HT-29 (cell line): ENCODE measurements at places on chromosomes 2 and 18. TPM values are rescaled to one million over a fixed set of nuclear protein-coding genes. Genes with fewer than 3 reads are reported as not detected.

The DGUOK gene
- 47.5 and 58.6 TPM in 2 replicates for total RNA-seq

The TANC1 gene
- 16.1 and 18.6 TPM in 2 replicates for total RNA-seq

The SLC16A14 gene
- total RNA-seq = 0.23 TPM in 1 of 2 replicates, not detected in the other

The LOXHD1 gene
- total RNA-seq = not detected in 2 replicates

The SERPINB5 gene
- total RNA-seq = 12.9 and 13.4 TPM in 2 replicates

DNA sequence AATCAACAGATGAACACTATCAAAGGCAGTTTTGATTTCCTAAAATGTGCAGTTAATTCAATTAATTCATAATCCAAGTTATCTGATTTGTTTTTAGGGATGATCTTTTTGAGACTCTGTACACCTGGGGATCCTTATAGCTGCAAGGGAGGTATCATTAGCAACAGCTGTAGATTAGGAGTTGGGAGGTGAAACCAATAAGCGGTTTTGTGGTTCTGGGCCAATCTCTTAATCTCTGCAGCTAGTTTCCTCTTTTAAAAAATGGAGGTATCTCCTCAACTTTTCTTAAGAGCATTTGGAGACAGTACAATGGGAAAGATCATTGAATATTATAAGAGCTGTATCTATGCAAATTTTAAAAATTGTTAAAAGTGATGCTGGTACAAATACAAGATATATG lies 126.0 kb downstream of the MC4R start:
- DNase-seq = no peak

DNA sequence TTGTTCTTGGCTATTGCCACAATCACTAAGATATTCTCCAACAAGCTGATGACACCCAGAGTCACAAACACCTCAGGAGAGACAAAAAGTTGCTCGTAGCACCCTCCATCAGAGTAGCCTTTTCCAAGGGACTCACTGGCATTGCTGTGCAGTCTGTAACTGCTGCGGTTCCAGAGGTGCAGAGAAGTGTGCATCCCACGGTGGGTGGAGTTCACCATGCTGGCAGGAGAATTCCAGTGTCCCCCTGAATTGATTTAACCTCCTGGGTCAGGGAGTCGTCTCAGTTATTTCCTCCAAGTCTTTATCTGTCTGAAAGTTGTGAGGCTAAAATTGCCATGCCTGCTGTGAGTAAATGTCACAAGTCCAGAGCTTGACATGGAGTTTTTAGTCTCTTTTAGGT lies 443 bp downstream of the MC4R start:
- no peak for DNase-seq

GRCh38 chr18:30386624-30387023 lies 655.9 kb downstream of the DSC3 start:
- no peak for DNase-seq

- DNase-seq = no peak
These were observed 43.6 kb downstream of the SCTR start for GRCh38 chr2:119480718-119481142.

- no peak for DNase-seq
These were observed 129.1 kb upstream of the MMADHC start for GRCh38 chr2:149716687-149717086.

DNA sequence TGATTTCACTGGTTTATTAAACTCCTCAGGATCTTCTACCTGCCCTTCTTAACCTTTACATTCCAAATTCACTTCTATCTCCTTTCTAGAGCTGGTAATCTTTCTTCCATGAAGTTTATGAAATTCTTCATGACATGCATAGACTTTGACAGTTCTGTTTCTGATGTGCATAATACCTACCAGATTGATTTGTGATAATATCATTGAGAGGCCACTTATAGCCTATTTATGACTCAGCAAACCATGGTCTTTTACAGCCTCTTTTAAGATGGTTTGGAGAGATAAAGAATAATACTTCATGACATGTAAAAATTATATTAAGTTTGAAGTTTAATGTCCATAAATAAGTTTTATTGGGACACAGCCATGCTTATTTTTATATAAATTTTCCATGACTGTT lies 14.0 kb downstream of the SCN2A start:
- DNase-seq = peak; percentile 7

DNA sequence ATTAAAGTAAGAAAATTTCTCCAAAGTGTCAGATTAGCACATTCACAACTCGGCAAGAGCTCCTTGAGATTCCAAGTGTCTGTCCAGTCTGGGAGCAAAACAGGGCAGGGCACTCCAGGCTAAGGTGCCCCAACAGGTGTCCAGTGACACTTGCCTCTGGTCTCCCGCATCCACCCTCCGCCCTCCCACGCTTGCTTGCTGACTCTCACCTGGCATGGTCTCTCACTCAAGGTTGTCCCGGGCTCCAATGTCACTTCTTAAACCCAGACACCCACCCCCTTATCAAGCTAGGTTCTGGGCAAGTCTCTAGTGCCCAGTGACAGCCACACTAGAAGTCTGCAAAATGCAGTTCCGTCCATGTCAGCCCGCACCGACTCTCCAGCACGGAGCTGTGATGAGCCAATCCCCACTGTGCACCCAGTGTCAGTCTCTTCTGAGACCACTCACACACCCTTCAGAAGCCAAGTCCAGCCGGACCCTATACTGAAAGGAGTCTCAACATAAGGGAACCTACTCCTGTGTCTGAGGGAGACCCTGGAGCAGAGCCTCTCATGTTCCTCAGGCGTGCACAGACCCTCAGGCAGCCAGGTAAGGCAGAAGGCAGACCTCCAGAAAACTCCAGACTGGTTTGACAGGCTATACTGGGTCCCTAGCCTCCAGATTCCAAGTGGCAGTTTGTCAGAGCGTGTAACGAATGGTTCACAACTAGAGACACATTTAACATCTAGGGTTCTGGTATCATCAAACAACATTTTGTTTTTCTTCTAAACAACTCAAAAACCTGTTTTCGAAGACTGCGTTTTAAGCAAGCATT lies 45.6 kb downstream of the HDLBP start:
- DNase-seq = no peak

GRCh38 chr2:182941121-182941722 lies 74.8 kb upstream of the FRZB start:
- no peak for DNase-seq

DNA sequence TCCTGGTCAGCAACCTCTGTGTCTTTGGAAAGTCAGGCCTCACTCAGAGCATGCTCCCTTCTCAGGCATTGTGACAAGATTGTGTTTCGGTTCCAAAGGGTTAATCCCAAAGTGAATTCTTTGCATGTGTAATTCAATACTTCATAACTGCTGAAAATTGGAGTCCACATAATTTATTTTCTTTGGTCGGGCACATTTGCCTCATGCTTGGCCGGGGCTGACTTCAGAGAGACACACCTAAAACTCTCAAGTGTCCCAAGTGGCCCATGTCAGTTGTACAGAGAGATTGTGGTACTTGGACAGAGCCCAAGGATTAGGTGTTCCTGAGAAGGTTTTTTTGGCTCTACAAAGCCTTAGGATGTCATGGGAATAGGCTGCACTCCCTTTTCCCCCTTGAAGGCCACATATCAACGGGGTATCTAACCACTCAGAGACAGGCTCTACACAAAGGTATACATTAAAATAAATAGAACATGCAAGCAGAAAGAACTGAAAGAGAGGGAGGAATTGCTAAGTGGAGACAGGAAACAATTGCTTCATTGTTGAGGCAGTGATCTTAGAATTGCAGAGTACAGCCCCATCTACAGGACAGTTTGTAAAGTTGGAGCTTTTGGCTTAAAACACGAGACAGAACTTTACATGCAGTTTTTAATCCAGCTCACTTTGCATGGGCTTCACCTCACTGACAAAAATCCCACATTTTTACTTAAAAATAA lies 1232.3 kb upstream of the ZEB2 start:
- peak; percentile 52 for DNase-seq

- DNase-seq = no peak
These were observed 49.2 kb upstream of the NAB1 start for GRCh38 chr2:190599546-190600220.

GRCh38 chr2:212357606-212358005 lies 181.0 kb downstream of the ERBB4 start:
- DNase-seq = no peak

DNA sequence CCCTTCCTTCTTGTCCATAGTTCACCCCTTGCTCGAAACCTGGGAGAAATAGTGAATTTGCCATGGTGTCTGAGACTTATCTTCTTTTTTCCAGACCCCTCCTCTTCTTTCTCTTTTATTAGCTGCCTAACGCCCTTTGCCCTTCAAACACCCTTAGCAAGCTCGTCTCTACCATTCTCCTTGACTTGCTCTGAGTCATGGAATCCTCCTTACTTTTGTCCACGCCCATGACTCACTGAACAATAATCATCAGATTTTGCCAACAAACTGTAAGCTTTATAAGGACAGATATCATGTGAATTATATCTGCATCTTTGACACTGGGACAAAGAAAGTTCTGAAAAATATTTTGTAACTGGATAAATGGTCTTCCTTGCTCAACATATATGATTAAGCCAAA lies 67.1 kb upstream of the CNTNAP5 start:
- DNase-seq = no peak

GRCh38 chr2:111624411-111625156 lies 259.4 kb downstream of the ANAPC1 start:
- DNase-seq = no peak

DNA sequence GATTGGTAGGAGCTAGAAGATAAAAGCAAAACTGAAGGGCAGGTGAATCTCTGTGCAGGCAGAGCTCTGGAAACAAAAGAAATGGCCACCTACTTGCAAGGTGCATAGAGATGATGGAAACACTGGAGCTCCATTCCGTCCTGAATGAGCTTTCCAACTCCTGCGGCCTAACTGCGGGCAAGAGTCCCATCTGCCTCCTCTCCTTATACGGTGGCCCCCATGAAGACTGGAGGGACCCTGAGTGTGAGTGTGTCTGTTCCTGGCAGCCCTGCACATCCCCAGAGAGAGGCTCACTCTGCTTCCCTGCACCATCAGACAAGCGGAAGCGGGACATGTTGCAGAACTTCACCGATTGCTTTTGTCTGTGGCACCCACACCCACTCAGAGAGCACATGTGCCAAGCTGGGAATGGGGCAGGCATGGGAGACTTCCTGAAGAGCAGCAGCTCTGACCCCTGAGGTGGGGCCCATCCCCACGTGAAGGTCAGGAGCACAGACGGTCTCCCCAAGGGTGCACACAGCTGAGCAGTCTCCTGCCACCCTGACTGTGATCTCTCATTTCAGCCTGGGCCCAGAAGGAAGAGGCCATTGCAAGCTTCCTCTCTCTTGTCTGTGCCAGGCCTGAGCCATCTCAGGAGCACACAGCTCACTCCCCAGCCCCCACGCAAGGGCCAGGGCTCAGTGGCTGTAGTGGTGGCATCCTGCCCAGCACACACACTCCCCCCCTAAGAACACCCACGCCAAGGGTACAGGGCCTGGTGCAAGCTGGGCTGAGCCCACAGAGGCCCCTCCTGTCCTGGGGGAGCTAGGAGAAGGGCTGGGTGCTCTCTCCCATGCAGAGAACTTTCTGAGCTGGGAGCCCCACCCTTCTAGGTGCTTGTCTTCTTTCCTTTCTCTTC lies 75.3 kb downstream of the STPG4 start:
- peak; percentile 4 for DNase-seq

DNA sequence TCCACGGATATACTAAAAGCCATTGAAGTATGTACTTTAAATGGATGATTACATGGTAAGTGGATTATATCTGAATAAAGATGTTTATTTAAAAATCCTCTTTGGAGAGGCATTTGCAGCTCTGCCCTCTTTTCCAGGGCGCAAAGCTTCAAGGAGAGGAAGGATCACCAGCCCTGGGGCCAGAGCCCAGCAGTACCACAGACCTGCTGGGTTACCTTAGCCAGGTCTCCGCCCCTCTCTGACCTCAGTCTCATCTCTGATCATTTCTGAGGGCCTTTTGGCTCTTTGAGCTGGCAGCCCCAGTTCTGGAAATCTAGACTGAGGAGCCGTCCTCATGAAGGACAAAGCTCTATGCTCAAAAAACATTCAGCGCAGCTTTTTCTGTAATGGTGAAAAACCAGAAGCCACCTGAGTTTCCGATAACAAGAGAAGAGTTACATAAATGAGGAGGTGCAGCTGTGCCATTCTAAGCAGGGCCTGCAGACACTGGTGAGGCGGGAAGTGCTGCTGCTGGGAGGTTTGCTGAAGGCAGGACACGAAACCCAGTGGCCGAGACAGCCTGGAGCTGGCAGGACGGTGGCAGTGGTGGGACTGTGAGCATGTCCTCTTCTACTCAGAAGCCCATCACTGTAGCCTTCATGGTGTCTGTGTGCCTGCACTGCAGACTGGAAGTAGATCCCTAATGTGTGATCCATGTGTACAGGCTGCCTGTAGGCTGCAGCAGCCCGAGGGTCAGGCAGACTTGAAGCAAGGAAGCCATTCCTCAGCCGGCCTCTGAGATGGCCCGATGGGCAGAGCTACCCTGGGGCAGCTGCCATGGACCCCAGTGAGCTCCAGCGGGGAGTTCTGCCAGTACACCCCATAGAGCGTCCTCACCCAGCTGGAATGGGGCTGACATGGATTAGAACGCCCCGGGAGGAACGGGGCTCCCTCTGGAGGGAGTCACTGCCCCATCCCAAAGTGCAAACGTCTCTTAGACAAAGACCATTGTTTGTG lies 27.7 kb downstream of the ADRA2B start:
- DNase-seq = no peak

DNA sequence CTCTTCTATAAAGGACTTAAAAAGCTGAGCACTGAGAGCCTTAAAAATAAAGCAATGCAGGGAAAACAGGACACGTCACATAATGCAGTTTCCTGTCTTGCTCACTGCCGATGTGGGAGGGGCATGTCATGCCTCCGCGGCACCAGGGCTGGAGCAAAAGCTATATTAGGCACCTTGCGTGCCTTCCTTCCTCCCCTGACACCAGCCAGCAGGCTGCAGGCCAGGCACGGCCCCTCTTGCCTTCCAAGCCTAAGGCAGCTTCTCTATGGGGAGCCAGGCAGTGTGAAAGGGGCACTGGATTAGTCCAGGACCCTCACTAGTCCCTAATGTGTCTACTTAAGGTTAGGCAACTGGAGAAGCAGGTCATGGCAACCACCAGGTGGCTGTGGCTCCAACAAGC lies 26.3 kb downstream of the MRPL35 start:
- DNase-seq = no peak

DNA sequence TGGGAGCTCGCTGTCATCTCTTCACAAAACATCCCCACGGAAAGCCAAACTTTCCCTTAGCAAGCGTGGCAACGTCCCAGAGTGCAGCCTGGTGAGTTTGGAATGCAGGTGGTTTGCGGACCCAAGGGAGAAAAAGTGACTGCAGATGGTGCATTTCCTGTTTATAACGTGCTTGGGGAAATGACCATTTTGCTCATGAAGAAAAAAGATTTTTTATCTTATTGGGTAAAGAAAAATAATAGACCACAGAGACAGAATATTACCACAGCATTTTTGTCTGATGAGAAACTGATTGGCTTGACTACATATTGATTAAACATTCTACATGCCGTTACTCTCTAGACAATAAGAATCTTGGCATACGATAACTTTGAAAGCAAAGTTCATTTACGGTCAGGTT lies 136.5 kb downstream of the COPS8 start:
- no peak for DNase-seq

DNA sequence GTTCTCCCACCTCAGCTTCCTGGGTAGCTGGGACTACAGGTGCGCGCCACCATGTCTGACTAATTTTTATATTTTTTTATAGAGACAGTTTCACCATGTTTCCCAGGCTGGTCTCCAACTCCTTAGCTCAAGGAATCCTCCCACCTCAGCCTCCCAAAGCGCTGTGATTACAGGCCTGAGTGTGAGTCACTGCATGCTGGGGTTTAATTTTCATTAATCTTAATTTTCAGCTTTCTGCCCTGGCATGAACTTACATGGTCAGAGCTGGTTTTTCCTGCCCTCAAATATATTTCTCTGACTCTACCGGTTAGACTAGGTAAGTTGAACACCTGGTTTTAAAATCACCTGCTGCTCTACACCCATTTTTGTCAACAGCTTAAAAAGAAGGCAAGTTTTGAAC lies 3.1 kb downstream of the MARCHF7 start:
- no peak for DNase-seq

- no peak for DNase-seq
These were observed 4.5 kb upstream of the SFTPB start for GRCh38 chr2:85672456-85672855.
